PC-9 (cell line): ENCODE measurements at places on chromosomes 2 and 18. TPM values are rescaled to one million over a fixed set of nuclear protein-coding genes. Genes with fewer than 3 reads are reported as not detected.

The KCNG2 gene
- not detected in 2 replicates for total RNA-seq

The SCN7A gene
- not detected in 2 replicates for total RNA-seq

The MAL gene
- 146 and 171 TPM in 2 replicates for total RNA-seq

The GAREM2 gene
- total RNA-seq = 0.96 and 1.7 TPM in 2 replicates

The KLHL29 gene
- total RNA-seq = 3.1 and 3.4 TPM in 2 replicates

The CACNB4 gene
- 0.73 and 0.98 TPM in 2 replicates for total RNA-seq

The ATP5F1A gene
- total RNA-seq = 232 and 242 TPM in 2 replicates

The MYL12A gene
- 469 and 532 TPM in 2 replicates for total RNA-seq

The NDC80 gene
- total RNA-seq = 71.7 and 89.2 TPM in 2 replicates

The ARHGEF4 gene
- 16.1 and 20.0 TPM in 2 replicates for total RNA-seq

The CDK5R2 gene
- total RNA-seq = 0.17 and 0.20 TPM in 2 replicates
